DMS79 treated with DMSO at 0.1 percent for 48 hours (cell line): ENCODE measurements at places on chromosomes 7 and 10.

DNA sequence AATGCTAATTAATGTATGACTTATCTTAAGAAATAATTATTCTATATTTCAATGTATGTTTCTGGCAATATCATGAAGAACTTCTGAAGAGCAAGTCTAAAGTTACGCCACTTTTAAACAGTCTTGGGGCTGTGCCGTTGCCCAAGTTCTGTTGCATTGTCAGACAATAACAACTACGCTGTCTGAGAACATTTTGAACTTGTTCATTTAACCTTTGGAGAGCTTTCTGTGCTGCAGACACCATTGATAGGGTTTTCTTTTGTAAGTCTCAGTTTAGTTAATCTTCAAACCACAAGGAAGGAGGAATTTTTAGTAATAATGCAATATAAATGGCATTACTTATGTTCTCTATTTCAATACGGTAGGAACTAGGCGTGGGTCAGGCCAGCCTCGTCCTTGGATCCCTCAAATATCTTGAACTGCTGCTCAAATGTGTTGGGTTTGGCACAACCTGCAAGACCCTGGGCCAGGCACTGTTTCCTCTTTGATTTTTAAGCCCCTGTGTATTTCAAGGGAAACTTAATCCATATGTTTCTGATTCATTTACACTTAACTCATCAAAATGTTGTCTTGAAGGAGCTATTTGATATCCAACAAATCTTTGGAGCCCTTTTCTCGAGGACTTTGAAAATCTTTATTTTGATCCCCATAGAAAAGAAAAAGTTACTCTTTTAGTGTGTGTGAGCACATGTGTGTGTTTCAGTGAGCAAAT, 215.5 kb downstream of the INHBA start:
- no peak for DNase-seq

GRCh38 chr7:8973601-8974000, 540.2 kb downstream of the NXPH1 start:
- no peak for DNase-seq

GRCh38 chr7:43119371-43120075, 7.1 kb downstream of the HECW1 start:
- no peak for DNase-seq

GRCh38 chr7:30848121-30848855, 63.4 kb upstream of the AQP1 start:
- no peak for DNase-seq

DNA sequence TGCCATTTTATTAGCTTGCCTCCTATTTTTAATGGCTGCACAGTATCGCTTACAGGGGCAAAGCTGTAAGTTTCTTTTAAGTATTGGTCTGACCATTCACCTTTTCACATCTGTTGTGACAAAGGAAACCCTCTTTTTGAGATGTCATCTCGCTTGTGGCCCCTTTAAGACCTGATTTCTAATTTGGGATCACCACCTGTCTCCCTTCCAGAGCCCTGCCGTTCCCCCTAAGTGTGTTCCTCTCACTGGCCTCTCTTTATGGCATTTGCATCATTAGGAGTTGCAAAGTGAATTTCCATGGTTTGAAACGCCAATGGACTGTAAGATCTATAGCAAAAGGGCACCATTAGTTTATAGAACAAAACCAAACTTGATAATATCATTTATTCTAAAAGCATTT, 1.4 kb downstream of the EPDR1 start:
- no peak for DNase-seq

DNA sequence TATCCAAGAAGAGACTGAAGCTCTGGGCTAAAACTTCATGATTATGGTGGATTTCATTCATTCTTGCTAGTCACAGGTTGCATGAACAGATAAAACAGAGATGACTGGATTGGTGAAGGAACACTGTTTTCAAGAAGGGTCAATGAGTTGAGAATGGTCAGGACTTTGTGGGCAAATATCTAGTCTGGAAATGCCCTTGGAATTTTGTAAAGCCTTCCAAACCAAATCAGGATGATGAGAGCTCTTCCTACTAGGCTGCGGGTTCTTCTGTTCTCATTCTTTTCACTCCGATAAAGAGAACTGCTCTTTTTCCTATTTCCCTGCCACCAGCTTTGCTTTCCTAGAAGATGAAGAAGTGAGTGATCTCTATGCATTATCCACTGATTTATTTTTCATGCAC, 171.4 kb downstream of the ARID5B start:
- DNase-seq, result no peak

GRCh38 chr7:49112222-49112621, 187.9 kb downstream of the CDC14C start:
- DNase-seq, result no peak

GRCh38 chr7:146136357-146136875, 19.8 kb downstream of the CNTNAP2 start:
- DNase-seq, result no peak

DNA sequence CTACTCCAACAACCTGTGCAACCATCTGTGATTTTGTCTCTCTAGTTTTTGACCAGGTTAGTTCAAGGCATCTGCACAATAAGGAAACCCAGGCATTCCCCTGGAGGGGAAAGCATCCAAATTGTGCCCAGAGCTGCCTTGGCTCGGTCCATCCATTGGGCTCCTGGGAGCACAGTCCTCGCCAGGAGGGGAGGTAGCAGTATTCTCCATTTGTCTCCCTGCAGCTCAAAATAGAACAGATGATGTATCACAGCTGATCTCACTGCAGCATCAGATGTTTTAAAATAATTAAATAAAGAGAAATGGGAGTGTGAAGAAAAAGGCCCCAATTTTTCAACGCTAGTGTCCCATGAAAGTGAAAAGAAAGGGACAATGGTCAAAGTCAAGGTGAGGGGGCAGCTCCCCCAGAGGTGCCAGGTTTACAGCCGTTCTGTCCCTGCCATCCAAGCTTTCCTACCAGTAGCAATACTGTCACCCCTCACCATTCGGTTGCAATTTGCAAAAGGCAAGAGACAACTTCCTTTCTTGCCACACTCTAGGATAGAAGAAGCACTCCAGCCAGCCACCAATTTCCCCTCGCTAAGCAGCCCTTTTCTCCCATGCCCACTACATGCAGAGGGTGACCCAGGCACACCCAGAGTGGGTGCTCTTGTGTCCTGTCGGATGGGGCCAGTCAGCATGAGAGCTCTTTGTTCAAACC, 43.7 kb downstream of the KCNMA1 start:
- no peak for DNase-seq

DNA sequence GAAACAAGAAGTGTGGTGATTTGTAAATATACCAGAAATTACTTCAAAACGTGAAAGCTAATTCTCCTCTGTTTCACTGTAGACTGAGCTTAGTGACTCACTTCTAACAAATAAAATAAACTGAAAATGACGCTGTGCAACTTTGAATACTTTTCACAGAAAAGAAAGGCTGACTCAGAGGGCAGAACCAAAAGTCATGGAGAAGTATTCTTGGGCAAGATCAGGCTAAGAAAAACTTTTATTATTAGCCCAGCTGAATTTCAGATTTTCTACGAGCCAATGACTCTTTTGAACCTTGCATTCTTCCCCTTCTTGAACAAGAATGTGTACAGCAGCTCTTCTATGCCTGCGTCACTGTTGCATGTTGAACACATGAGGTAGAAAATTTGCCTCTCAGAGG, 527.3 kb upstream of the GHITM start:
- DNase-seq, result no peak

- DNase-seq, result peak; percentile 20
Observed at GRCh38 chr7:127391591-127392181, 822 bp downstream of the ZNF800 start.

GRCh38 chr7:15041226-15041625, 138.7 kb upstream of the DGKB start:
- no peak for DNase-seq

DNA sequence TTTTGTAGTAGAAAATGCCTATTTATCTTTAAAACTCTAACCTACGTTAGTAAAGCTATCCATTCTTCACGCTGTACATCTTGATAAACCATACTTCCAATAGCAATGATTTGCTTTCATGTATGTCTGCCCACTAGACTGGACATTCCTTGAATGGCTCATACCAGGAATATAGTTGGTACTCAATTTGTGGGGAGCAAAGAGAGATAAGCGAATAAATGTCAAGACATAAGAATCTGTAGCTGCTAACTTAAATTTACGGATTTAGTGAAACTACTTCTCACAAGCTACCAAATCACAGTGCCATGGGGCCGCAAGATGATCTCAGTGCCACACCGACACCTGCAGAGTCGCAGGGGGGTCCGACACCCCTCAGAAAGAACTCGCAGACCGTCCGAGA, 763 bp upstream of the RALA start:
- DNase-seq, result no peak

- no peak for DNase-seq
Observed at GRCh38 chr7:128003167-128003566, 28.1 kb downstream of the LRRC4 start.

DNA sequence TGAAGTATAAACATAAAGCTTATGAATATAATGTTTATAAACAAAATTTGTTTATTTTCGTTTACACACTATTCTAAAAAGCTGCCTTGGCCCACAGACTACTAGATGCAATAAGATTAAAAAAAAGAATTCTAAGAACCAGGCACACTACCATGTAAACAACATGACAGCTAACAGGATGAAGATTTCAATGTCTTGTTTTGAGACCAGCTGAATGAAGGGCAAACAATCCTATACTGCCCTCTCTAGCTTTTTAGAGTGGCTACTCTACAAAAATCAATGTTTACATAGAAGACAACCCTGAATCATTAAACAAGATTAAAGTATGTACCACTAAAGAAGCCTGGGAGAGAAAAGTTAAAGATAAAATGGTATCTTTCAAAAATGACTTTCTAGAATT, 38.6 kb downstream of the SLC25A40 start:
- DNase-seq, result no peak

GRCh38 chr10:114060456-114060855, 16.8 kb downstream of the ADRB1 start:
- DNase-seq, result no peak

GRCh38 chr7:128431221-128431620, 21.4 kb upstream of the IMPDH1 start:
- no peak for DNase-seq

- DNase-seq, result no peak
Observed at GRCh38 chr7:48312151-48312550, 140.9 kb downstream of the ABCA13 start.

GRCh38 chr7:130942211-130942964, 208.4 kb upstream of the KLF14 start:
- no peak for DNase-seq

DNA sequence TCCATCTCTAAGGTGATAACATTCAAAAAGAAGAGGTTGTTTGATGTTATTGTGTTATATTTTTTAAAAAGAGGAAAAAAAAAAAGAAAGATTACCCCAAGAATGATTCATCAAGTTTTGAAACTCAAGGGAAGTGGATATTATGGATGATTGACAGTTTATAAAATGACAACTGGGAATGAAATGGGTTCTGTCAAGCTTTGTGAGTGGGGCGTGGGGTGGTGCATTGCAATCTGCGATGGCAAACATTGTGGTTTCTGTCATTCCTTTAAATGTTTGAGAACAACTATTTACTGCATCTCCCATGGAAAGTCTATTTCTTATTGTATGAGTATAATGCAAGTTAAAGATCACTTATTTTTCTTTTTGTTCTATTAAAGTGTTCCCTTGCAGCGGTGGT, 297.0 kb downstream of the CCDC3 start:
- no peak for DNase-seq

DNA sequence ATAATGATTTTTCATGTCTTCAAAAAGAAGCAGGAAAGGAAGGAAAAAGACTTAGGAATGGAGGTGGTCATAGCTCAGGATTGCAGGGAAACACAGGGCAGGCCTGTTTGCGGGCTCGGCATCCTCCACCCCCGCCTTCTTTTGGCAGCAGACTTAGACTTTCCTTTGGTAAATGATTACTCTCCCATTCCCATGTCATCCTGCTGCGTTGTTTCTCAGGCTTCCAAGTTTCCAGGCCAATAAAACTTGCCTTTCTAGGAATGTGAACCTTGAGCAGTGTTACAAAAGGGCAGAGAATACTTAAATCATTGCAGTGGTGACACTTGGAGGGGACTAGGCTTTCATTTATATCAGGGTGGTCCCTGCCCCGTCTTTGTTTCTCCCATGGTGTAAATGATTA, 34.0 kb upstream of the DGKB start:
- no peak for DNase-seq

GRCh38 chr10:16520900-16521299, 779 bp downstream of the C1QL3 start:
- no peak for DNase-seq

DNA sequence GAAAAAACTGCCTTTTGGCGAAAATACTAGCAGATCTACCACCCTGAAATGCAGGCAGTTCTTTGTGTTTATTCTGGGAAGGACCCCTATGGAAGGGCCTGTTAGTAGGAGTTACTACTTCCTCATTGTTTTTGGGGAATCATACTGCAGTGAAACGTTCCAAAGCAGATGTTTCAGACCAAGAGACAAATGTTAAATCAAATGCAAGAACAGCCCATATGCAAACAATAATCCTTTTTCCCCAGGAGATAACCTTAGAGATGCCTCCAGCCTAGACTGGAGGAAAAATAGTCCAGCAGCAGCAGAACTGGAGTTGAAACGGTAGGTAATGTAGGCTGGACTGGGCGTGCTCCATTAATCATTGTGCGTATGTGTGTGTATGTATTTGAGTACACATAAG, 65.9 kb upstream of the VWDE start:
- DNase-seq, result no peak

DNA sequence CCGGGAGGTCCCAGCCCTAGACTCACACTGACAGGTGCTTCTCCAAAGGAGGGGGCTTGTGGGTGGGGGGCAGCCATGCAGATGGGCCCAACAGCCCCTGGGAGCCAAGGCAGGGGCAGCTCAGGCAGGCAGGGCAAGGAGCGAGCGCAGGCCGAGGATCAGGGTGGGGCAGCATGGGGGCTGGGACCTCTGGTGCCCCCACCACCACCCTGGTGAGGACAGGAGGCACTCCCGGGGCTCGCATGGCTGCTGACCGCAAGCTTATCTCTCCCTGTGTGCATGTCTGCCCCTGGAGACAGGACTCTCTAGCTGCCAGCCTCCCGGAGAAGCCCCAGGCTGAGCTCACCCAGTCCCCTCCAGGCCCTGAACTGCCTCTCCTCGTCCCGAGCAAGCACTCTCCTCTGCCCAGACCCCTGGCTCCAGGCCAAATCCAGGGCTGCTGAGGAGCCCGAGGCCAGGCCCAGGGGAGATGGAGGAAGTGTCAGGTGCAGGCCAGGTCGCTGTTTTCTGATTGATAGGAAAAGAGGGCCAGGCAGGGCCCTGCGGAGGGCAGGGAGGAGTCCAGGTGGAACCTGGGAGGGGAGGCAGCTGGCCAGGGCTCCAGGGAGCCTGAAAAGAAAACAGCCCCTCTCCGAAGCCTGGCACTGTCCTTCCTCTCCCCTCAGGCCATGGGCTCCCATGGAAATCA, 39.0 kb downstream of the PDGFA start:
- peak; percentile 93 for DNase-seq
